AG04450 (cell line): ENCODE measurements at places on chromosomes 7 and 10.
A peak's percentile ranks its signal among the peaks of the same experiment; 100 is the strongest.

DNA sequence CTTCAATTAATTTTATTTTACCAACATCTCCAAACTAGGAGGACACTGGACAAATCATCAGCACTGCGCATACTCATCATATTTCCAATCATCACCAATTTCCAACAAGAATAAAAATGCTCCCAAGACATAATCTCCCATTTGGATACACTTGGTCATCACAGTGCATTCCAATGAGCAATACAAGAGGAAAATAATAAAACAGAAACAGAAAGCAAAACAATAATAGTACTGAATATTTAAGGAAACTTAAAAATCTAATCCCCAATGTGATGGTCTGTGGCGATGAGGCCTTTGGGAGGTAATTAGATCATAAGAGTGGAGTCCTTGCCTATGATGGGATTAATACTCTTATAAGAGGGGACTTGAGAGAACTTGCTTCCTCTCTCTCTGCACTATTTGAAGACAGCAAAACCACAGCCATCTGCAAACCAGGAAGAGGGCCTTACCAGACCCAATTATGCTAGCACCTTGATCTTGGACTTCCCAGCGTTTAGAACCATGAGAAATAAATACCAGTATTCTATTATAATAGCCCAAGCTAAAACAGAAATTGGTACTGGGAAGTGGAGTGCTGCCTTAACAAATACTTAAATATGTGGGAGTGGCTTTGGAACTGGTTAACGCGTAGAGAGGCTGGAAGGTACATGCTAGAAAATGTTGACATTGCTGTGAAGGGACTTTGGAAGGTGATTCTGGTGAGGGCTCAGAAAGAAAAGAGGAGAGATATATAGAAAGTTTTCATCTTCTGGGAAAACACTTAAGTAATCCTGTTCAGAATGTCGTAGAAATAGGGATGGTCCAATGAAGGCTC is 91.5 kb downstream of the JAZF1 start:
- no peak for DNase-seq

DNA sequence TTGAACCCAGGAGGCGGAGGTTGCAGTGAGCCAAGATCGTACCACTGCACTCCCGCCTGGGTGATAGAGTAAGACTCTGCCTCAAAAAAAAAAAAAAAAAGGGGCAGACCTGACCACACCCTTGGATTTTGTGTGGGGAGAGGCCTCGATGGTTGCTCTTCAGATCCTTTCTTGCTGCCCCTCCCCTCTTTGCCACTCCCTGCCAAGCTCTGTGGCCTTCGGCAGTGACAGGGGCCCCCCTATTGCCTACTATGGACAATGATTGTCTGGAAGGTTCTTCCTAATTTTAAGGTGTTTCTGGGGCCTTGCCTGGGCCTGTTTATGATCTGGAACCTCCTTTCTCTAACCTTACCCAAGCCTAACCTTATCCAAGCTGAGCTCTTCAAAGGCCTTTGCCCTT is 795 bp downstream of the PRF1 start:
- DNase-seq: no peak

GRCh38 chr7:25752967-25753791 is 398.8 kb upstream of the NFE2L3 start:
- DNase-seq: no peak

- no peak for DNase-seq
These were observed 10.0 kb upstream of the SGPL1 start for GRCh38 chr10:70805619-70806215.

GRCh38 chr10:105139363-105139896 is 498.3 kb downstream of the SORCS3 start:
- no peak for DNase-seq

- DNase-seq: no peak
These were observed 61.0 kb upstream of the TMEM248 start for GRCh38 chr7:66859794-66860645.

- no peak for DNase-seq
These were observed 827.7 kb downstream of the TNS3 start for GRCh38 chr7:46754140-46754720.

GRCh38 chr7:103369432-103369831 is 22.0 kb downstream of the PSMC2 start:
- DNase-seq: no peak

DNA sequence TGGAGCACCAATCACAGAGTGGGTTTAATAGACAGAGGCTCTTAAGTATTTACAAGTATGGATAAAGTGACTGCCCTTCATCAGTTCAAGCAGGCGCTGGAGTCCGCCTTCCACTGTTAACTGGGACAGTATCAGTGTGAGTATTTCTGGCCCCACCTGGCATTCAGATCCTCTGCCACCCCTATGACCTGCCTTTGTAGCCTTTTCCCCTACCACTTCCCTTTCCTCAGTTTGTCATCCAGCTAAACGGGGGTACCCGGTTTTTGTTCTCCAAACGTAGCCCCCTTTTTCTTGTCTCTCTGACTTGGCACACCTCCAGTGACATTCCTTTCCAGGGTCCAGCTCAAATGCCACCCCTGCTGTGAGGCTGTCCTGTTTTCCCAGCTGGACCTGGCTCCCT is 134.4 kb downstream of the SNX10 start:
- no peak for DNase-seq

DNA sequence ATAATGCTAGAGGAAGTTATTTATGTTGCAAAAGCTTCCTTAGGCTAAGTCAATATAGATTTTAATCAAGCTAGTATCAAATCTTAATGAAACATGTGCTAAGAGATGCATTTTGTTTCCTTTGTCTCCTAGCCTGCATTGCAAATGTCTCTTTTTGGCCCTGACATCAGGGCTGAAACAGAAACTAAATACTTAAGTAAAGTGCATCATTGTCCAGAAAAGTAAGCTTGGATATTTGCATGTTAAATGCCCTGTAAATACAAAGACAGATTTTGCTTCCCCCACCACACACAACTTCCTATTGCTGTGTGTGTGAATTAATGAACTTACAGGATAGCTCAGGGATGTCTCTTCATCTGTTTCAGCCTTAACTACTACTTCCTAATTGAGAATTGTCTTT is 10.0 kb upstream of the STAMBPL1 start:
- DNase-seq: no peak

DNA sequence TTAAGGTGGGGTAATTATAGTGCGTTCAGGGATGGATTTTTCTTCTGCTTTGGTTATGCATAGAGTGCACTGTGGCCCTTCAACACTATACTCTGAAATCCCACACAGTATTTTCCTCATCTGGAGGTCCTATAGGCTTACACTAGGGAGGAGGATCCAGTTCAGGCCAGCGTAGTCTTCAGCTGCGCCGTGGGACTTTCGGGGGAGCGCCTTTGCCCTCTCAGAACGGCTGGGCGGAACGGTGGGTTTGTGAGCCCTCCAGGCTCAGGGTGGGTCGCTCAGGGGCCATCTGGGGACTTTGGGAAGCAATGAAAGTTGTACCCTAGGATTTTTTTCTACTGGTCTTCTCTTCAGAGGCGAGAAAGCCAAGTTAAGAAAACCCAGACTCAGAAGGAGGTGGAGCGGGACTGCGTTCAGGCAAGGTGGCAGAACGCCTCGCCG is 652 bp upstream of the VPS26A start:
- peak; percentile 24 for DNase-seq

- DNase-seq: no peak
These were observed 9.2 kb downstream of the CLEC2L start for GRCh38 chr7:139532636-139533155.

DNA sequence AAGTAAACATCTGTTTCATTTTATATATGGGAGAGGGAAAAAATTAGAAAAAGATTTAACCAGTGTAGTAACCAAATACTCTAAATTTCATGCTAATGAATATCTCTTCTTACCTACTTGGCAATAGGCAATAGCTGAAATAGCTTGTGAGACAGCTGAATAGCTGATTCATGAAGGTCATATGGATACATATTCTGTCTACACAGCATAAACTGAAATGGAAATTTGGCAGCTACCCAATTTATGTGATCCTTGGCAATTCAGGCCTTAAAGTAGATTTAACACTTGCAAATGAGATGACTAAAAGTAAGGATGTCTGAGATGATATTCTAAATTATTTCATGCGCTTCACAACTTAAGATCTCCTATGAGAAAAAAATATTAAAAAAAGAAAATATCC is 261.2 kb upstream of the SEMA3A start:
- DNase-seq: no peak

- DNase-seq: no peak
These were observed 18.9 kb downstream of the APBB1IP start for GRCh38 chr10:26457088-26457487.

- DNase-seq: no peak
These were observed 413.6 kb downstream of the PLXNA4 start for GRCh38 chr7:132162556-132163144.

DNA sequence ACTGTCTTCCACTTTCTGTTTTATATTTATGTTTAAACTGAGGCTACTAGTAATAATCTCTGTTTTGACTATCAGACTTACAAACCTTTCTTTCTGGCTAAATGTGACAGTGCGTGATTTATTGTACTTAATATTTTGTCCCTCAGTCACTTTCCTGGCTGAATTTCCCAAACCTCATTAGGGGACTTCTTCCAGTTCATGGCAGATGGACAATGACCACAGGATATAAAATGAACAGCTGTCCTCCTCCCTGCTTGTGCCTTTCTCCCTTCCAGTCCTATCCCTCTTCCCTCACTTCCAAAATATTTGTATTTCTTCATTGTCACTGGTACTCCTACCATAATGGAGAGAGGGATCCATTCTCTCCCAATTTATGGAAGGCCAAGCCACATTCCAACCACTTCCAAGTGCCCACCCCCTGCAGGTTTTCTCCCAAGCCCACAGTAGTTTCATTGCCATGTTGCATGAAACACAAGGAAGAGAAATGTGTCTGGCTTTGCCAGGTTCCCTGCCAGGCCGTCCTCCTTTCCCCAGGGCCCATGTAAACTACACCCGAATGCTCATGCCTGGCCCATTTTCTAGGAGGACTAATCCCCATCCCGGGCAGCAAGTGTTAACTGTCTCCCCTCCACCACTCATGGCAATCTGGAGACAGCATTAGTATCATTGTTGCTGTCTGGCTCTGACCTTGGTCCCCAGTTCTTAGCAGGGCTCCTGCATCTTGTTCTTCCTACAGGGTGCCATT is 269.5 kb upstream of the SLC26A5 start:
- DNase-seq: no peak

DNA sequence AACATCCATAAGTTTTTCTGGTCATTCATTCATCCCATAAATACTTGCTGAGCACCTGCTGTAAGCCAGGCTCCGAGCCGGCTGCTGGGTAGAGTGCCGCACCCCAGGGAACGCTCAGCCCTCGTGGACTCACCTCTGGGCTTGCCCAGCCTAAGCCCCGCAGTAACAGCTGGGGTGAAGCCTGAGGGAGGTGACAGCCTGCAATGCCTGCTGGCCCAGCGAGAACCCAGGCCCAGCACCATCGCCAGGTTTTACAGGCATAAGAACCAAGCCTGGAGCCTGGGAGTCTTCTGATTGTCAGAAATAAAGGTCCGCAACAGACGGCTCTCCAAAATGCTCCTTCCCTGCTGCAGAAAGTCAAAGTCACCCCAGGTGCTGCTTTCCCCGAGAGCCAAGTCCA is 205.4 kb downstream of the ZMYND11 start:
- DNase-seq: no peak

- DNase-seq: no peak
These were observed 44.5 kb upstream of the MRPS16 start for GRCh38 chr10:73296946-73297345.

DNA sequence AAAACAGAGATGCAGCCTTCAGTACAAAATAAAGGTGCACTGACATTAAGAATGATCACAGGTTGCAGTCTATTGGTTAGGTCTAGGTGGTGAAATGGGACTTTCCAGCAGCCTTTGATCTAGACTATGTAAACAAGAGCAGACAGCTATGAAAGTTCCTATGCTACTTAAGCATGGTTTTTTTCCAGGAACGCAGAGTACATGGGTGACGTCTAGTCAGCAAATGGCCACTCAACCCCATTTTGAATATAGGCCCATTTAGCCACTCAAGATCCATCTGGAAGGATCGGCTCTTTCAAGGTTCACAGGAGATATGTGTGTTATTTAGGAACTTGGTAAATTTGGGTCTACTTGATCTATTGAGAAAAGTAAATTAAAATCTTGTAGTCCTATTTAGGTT is 1424.6 kb upstream of the LRRTM3 start:
- no peak for DNase-seq

DNA sequence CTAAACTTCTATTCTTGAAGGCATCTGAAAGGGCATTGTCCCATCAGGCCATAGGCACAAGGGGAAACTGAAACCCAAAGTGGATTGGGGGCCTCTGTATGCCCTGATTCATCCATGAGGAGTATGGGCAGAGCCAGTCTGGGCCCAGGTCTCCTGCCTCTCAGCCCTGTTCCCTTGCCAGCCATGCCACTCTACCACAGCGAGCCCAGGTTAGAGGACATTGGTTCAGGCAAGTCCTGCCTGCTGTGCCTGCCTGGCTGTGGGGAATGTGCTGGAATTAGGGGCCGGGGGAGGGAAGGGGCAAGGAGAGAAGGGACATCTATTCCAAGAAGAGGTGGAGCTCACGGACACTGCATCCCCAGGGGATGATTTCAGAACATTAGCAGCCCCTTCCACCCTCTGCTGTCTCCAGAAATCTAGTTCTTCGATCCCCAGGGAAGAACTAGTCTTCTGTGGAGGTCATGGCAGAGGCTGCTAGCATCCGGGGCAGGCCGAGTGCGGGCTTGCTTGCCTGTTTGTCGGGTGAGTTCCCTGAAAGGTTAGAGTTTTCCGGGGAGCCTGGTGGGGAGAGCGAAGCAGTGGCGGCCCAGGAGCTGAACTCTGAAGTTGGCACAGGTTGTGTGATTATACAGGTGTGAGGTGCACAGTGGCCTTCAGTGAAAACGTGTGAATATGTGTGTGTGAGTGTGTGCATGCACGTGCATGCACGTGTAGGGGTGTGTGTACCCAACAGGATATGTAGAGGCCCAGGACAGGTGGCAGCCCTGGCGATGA is 37.8 kb downstream of the TBATA start:
- no peak for DNase-seq

DNA sequence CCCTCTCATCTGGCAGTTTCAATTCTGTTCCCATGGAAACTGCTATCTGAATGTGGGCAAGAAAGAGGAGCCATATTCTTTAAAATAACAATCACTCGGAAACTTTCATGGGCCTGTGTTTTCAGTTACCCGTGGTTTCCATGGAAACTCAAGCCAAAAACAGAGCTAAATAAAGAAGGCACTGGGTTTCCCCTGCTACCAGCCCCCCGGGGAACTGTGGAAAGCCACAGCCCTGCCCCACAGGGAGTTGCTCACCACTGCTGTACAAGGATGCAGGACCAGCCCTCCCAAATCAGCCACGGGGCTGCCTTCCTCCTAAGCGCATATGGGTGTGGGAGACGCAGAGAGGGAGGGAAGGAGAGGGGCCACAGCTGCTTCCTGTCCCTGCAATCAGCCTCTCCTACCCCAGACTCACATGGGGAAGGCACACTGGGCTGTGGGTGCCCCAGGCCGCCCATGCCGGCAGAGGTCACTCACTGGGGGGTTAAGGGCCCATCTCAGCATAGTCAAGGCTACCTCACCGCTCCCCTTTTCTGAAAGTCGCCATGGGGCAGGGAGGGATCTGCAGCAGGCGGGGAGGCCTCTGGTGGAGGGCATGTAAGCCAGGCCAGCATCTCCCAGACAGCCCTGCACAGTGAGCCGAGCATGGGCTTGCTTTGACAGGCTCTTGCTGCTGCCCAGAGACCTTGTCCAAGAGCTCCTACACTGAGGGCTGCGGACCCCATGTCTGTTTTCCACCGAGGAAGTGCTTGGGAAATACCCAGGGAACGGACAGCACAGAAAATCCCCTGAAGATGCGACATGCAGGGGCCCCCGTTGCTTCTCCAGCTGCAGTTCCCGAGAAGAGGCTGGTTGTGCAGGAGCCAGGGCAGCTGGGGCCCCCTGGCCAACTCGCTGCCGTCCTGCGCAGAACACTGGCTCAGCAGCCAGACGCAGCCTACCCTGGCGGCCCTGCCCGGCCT is 157.3 kb upstream of the PPP2R2D start:
- DNase-seq: no peak

GRCh38 chr7:44068054-44068453 is 2.7 kb upstream of the PGAM2 start:
- DNase-seq: no peak
